ENCODE measurements at places on chromosomes 4 and X.
A peak's percentile ranks its signal among the peaks of the same experiment; 100 is the strongest.

- DNase-seq: no peak
Observed at GRCh38 chrX:9465380-9466123, 694 bp downstream of the TBL1X start.

DNA sequence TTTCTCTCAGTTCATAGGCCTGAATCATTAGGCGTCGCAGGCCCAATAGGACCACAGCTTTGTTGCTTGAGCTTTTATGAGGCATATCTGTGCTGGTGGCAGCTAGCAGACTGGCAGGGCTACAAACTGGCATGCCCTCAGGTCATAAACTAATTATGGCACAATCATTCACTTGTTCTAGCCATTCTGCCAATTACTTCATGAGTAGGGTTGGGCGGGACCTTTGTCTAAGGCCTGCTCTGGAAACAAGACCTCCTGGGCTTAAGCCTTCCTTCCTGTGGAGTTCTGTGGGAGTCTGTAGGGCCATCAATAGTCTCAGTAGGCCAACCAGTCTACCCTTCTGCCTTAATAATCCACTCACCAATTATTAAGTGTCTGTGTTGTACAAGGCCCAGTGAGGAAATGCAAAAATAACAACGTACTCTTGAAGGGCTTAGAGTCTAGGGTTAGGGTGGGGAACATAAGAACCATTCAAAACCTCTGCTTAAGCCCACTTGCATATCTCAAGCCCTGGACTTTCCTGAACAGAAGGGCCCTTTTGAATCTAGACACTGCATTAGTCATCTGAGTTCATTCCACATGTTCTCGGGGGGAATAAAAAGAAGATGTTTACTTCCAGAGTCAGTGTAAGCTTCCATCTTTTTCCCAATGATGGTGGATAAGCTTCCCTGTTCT, 44.5 kb downstream of the SHROOM4 start:
- DNase-seq: no peak

DNA sequence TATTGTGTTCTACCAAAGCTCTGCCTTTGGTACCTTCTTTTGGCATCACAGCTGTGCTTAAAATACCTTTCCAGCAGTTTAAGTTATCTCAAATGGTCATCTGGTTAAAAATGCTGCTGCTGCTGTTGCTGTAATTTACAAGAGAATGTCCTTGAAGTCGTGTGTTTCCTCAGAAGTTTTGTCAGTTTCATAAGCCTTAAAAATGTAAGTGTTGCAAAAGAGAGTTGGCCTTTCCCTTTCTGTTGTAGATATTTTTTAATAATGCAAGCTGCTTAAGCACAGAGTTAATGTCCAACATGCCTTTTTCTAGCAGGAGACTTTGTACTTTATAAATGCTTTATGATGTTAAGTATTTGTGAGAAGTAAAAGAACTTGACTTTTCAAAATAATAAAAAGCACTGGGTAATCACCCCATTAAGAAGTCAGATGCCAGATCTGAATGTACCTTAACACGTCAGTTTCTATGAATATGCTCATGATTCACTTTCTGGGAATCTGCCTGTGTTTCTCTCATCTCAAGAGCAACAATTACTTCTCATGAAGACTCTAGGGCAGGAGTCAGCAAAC, 35.3 kb upstream of the TENM3 start:
- DNase-seq: no peak

DNA sequence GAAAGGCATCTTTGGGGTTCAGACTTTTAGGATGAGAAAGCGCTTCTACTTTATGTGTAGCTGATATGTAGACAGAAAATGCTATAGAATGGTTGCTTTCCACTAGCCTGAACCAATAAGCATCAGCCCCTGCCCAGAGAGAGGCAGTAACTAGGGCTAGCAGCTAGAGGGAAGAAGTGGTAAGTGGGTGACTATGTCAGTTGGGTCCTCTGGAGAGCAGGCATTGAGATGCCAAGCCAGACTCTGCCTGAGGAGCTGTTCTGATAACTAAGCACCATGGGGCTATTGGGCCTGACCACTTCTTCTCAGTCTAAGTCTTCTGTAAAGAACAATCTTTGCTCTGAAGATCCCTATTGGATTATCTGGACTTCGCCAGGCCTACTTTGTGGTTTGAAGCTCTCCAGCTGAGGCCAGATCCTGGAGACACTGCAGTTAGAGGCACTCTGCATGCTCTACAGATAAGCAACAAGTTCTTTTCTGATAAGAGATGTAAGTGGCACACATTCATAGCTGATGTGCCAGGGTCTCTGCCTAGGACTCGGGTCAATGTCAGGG, 146.1 kb downstream of the RBM46 start:
- no peak for DNase-seq

GRCh38 chrX:133749370-133749769, 236.0 kb downstream of the GPC3 start:
- DNase-seq: no peak

DNA sequence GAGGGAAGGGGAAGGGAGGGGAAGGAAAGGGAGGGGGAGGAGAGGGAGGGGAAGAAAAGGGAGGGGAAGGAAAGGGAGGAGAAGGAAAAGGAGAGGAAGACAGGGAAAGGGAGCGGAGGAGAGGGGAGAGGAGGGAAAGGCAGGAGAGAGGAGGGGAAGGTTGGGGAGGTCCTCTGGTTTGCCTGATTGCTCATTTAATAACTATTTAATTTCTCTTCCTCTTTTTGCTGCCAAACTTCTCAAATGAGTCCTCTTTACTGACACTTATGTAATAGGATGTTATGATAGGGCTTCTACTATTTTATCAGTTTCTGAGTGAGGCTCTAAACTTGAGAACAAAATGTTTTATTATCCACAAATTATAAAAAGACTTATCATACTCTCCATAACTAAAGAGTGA, 35.4 kb upstream of the PPA2 start:
- DNase-seq: no peak

- DNase-seq: no peak
Observed at GRCh38 chr4:95847908-95848460, 8.1 kb downstream of the PDHA2 start.

- DNase-seq: no peak
Observed at GRCh38 chrX:115679460-115679859, 118.5 kb downstream of the PLS3 start.

GRCh38 chr4:183449193-183449882, 4.9 kb downstream of the CDKN2AIP start:
- no peak for DNase-seq

DNA sequence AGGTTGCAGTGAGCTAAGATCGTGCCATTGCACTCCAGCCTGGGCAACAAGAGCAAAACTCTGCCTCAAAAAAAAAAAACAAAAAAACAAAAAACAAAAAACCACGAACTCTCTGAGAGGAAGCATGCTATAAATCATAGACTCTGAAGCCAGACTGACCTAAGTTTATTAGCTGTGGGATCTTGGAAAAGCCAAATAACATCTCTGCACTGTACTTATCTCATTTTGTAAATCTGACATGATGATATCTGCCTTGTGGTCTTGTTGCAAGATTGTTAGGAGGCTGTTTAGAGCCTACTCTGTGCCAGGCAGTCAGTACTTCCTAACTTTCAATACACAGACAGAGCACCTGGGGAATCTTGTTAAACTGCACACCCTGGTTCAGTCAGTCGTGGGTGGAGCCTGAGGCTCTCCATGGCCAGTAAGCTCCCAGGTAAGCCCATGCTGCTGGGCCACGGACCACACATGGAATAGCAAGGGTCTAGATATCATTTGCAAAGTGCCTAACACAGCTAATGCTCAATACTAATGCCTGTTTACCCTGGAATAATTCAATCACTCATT, 107.6 kb upstream of the SMIM10 start:
- DNase-seq: no peak

DNA sequence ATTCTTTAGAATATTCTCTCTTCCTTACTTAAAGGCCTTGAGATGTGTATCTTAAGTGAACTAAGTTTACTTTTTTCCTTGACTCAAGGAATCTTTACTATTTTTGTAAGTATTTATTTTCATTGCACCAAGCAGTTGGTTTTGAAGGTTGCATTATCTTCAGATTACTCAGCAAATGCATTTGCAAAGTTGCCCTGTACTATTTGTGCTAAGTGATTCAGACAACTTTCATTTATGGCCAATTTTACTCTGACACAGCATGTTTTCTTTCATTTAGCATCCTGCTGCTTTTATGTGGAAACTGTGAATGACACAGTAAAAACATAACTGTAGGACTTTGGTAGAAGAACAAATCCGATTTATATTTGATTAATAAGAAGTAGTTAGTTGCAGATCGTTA, 191.0 kb downstream of the CCSER1 start:
- DNase-seq: no peak

DNA sequence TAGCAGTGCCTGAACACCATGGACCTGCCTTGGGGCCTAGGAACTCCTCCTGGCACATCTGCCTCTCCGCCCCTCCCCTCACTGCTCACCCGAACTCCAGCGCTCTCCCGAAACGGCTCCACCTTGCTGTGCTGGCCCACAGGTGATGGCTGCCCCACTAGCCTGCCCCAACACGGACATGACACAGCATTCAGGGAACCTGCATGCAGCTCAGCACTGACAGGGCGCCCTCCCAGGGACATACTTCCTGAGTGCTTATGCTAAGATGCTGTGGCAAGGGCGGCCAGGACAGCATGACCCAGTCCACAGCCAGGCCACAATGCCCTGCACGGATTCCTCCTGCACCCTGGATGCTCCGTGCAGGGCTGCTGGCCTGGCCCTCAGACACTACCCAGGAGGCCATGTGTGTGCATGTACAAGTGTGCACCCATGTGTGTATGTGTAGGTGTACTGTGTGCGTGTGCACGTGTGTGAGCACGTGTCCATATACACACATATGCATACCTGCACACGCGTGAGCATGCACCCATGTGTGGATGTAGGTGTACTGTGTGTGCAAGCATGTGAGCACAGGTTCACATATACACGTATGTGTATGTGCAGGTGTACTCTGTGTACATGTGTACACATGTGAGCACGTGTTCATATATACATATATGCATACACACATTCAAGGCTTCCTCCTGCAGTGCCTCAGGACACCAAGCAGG, 6.0 kb downstream of the TMEM271 start:
- DNase-seq: no peak

DNA sequence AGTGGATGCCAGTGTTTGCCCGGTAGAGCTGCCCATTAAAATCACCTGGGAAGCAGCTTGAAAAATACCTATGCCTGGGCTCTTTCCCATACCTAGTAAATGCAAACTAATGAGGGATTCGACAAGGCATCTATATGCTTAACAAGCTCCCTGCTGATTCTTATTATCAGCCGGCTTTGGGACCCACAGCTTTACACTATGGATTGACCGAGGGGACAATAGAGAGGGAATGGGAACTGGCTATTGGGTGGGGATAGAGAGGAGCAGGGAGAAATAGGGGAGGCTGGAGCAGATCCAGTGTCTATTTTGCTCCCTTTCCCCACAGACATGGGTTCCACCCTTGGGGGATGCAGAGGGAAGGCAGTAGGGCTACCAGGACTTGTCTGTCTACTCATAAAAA, 103.1 kb upstream of the TEX13D start:
- no peak for DNase-seq

DNA sequence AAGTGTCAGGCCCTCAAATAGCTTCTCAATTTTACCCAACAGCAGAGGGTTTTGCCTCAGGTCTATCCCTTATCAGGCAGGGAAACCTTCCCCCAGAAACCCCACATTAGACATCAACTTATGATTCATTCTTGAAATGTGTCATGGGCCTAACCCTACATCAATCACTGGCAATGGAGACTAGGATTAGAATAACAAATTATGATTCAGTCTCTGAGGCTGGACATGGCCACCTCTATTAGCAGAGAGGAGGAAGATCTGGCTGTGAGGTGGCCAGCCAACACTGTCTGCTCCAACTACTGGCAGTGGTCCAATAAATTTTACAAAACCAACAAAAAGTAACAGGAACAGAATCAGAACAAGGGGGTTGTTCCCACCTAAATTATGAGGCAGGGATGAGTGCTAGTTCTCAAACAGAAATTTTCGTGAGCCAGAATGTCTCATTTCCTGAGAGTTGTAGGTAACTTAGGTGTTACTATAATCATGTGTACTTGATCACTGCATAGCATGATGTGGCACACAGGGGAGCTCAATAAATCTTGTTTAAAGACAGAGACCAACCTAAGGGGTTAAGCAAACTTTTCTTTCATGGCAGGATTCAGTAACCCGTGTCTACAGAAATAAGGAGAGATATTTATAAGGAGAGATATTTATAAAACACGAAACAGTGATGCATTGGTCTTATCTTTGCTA, 126.8 kb downstream of the NFKB1 start:
- DNase-seq: no peak

DNA sequence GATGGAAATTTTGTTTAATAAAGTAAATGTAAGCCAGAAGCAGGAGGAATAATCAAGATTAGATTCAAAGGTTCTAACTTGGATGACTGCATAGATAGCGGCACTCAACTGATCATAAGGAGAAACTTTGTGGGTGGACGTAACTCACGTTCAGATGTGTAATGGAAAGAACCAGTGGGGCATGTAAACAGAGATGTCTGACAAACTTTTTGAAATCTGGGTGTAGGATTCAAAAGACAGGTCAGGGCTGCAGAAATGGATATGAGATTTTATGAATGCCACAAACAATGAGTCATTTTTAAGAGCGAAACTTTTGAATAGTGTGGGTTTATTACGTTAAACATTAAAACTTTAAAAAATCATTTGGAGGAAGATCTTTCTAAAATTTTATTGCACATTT, 375.6 kb downstream of the GBA3 start:
- DNase-seq: no peak

- no peak for DNase-seq
Observed at GRCh38 chr4:56874923-56875322, 32.8 kb upstream of the REST start.

DNA sequence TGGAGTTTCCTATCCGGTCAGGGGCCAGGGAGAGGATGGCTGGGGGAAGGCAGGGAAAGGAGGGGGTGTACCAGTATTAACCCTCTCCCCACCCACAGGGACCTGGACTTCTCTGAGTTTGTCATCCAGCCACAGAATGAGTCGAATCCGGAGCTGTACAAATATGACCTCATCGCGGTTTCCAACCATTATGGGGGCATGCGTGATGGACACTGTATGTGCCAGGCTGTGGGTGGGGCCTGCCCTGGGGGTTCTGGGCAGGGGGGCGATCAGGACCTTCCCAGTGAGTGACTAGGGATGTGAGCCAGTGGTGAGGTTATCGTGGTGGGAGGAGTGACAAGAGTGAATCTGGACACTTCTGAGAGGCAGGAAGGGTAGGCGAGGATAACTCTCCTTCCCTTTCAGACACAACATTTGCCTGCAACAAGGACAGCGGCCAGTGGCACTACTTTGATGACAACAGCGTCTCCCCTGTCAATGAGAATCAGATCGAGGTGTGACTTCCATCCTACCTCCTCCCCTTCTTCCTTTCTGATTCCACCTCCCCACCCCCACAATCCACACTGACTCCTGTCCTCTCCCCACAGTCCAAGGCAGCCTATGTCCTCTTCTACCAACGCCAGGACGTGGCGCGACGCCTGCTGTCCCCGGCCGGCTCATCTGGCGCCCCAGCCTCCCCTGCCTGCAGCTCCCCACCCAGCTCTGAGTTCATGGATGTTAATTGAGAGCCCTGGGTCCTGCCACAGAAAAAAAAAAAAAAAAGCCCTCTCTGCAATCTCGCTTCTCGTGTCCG, 14.6 kb downstream of the USP11 start:
- no peak for DNase-seq

DNA sequence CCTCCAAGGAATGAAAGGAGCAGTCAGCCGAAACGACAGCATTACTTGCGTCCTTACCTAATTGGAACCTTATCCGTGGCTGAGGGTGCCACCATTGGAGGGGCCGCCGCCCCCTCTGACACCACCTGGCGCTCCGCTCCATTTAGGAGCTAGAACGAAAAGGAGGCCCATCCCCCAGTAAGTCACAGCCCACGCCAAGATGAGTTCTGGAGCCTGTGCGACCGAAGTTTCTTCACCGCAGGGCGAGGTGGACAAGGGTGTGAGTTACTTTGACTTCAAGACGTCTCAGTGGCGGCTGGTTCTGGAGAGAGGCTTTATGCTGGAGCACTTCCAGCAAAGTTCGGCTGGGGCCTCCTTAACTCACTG, 729 bp upstream of the IRF2 start:
- peak; percentile 59 for DNase-seq

All from stimulated activated CD4-positive, alpha-beta T cell treated with anti-CD3 and anti-CD28 coated beads, TNF-alpha, amount 100 ng/mL, for 24 hours (primary cell).